ENCODE measurements at places on chromosomes 12 and 14.

DNA sequence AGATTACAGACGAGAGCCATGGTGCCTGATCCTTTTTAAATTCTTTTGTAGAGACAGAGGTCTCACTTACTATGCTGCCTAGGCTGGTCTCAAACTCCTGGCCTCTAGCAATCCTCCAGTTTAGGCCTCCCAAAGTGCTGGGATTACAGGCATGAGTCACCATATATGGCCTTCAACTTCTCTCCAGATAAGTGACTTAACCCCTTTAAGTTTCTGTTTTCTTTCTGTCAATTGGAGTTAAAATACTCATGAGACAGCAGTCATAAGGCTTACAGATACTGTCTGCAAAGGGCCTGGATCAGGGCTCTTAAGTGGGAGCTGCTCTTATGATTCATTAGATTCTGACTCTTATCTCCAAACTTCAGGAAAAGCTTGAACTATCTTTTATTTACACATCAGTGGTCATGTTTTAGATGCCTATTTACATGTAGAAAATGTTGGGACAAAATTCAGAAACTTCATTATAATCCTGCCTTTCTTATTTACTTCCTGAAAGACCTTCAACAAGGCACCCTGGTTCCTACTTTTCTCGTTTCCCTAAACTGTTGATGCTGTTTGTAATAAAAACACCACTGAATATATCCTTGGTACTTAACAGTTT is 271.5 kb upstream of the TBX3 start:
- DNase-seq = no peak

- DNase-seq = no peak
Measured at GRCh38 chr14:91793704-91794103, 61.8 kb upstream of the CATSPERB start.

- no peak for DNase-seq
Measured at GRCh38 chr12:89782807-89783206, 74.2 kb upstream of the ATP2B1 start.

- DNase-seq = no peak
Measured at GRCh38 chr12:132236129-132236929, 92.1 kb downstream of the NOC4L start.

GRCh38 chr12:96228566-96229248 is 34.5 kb downstream of the ELK3 start:
- no peak for DNase-seq

DNA sequence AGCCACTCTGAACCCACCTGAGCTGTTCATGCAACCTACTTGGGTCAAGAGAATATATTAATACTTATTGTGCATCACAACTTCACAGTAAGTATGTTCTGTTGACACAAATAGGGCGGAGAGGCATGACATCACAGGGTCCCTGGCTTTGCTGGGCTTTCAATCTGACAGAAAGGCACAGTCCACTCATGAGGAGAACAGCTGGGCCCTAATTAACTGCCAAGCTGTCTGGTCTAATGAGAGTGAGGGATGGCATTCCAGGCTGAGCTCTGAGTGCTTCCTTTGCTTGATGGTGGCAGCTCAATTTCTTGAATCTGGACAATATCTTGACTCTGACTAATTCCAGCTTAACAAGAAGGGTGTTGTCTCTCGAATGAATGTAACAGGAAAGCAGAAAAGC is 2.0 kb downstream of the EFCAB11 start:
- DNase-seq = no peak

GRCh38 chr12:120818416-120818815 is 85.7 kb downstream of the SPPL3 start:
- DNase-seq = no peak

Data from NCI-H1436 (cell line).